ENCODE measurements at places on chromosomes 7 and 10.

DNA sequence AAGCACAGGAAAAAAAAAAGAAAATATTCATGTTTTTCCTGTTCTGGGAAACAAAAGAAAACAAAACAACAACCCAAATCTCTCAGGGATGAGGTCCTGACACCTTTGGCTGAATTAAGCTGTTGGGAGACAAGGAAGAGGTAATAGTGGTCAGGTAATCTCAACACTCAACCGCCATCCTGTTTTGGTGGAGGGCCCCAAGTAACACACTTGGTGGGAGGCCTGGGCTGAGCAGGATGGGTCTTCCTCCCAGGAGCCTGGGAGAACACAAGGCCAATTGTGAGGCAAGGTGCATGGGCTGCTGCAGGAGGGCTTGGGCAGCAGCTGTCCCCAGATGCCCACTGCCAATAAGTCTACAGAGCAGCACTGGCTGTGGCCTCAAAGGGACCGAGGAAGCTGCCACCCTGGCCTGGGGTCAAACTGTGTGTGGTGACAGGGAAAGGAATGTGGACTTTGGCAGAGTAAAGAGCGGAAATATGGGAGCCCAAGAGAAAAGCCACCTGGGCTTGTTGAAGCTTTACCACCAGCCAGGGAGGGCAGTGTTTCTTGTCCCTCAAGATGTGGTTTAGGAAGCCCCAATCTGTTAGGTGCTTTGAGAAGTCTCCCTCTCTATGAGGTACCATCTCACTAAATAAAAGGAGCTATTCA lies 93.5 kb upstream of the SLC25A13 start:
- DNase-seq, result no peak

DNA sequence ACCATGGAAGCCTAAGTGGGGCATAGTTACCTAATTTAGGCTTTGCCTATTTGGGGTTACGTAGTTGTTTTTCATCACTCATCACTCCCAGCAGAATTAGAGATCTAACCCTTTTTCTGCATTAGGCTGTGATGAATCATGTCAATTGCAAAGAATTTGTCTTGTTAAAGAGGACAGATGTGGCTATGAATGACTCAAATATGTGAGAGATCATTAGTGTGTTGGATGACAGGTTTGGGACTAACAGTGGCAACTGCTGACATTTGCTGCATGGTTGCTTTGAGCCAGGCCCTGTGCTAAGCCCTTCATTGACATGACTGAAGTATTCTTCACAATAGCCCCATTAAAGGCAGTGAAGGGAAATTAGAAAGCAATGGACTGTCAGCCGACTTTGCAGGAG lies 83.4 kb upstream of the BMPER start:
- no peak for DNase-seq

DNA sequence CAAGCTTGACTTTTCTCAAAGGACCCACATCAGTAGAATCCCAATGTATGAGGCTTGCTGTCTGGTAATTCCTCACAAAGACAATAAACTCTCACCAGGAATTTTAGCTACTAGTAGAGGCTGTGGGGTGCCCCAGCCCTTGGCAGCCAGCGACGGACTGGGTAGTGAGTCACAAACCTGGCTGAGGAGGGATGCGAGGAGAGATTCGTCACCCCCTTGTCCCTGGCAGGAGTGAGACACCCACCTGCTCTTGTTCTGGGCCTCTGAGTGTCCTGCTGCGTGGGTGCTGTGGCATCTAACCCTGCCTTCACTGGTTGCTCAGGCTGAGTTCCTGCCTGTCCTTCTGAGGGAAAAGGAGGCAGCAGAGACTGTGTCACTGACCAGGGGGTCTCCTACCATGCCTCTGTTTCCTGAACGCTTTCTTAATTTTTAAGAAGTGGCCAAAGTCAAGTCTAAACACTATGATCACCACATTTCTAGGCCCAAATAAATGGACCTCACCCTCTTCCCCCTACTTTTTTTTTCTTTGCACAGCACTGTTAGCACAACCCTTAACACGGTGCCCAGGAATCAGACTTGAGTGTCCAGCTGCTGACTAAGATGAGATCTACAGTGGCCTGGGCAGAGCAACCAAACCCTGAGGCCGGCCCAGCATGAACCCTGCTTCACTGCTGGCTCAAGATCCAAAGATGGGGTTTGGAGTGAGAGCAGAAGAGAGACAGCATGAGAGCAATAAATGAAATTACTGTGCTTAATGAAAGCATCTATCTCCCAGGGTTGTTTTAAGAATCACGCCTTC lies 146.4 kb downstream of the ANLN start:
- no peak for DNase-seq

- no peak for DNase-seq
Measured at GRCh38 chr10:28118985-28119628, 120.2 kb upstream of the ODAD2 start.

- DNase-seq, result no peak
Measured at GRCh38 chr10:124957404-124957947, 15.6 kb downstream of the ZRANB1 start.

GRCh38 chr7:341841-342638 lies 52.1 kb downstream of the FOXL3 start:
- no peak for DNase-seq

- no peak for DNase-seq
Measured at GRCh38 chr10:68560186-68560942, at the start of gene TET1. TET1 (plus strand) TSS chr10:68560337; CDS start chr10:68572339, 12,002 bp downstream.

DNA sequence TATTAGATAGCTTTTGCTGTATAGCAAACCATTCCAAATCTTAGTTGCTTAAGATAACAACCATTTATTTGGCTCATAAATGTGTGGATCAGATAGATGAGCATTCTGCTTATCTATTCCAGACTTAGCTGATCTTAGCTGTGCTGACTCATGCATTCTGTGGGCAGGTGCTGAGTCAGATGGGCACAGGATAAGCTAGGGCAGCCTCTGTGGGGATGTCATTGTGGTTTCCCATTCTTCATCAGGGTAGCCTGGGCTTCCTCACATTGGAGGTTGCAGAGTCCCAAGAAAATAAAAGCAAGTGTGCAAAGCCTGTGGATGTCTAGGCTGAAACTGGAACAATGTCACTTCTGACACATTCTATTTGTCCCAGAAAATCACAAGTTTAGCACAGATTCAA lies 917.0 kb downstream of the TYW1 start:
- no peak for DNase-seq

- no peak for DNase-seq
Measured at GRCh38 chr7:88014581-88014980, 80.5 kb downstream of the ADAM22 start.

Data from GM19239 (cell line).